ENCODE measurements at places on chromosomes 12 and 14.
A peak's percentile ranks its signal among the peaks of the same experiment; 100 is the strongest.

- H3K36me3 ChIP-seq: no peaks in the 10 kb centered on the region
- peaks cover 4% of the 10 kb centered on the region for H3K27me3 ChIP-seq
- no peak overlapping the region for H3K4me3 ChIP-seq
- DNase-seq: no peak
- H3K4me1 ChIP-seq: no peaks in the 10 kb centered on the region
Measured at GRCh38 chr12:72089678-72090077, 151.0 kb downstream of the TPH2 start.

DNA sequence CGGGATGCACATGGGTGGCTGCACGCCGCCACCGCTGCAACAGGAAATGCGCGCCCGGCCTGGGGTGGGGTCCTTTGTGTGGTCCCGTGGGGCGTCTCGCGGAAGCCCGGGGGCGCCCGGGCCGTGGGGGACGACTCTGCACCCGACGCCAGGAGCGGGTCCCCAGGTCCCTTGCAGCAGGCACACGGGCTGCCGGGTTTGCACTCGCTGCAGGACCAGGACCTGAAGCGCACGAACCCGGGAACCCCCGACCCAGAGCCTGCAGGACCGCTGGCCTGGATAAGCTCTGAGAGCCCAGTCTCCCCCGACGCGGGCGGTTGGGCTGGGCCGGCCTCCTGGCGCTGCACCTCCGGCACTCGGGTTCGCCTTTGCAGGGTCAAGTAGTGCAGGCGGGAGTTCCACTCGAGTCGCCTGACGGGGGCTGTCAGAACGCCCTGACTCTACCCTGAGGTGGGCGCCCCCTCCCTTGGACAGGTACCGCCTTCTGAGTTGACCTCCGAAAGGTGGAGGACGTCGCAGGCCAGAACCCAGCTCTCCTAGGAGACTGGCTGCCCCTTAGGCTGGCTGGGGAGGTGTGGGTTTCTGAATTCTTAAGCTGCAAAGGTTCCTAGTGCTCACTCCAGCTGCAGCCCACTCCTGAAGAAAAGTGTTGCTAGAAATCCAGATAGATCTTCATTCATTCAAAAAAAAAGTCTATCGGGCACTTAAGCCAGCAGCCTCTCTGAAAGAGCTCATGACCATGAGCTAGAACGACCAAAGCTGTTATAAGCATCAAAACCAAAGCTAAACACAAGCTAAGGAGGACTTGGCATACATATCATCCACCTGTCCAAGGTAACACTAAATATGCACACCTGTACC, 68.0 kb downstream of the RNF34 start:
- H3K4me3 ChIP-seq: peak overlapping the region; percentile 54
- DNase-seq: no peak
- H3K4me1 ChIP-seq: peaks cover 35% of the 10 kb centered on the region

DNA sequence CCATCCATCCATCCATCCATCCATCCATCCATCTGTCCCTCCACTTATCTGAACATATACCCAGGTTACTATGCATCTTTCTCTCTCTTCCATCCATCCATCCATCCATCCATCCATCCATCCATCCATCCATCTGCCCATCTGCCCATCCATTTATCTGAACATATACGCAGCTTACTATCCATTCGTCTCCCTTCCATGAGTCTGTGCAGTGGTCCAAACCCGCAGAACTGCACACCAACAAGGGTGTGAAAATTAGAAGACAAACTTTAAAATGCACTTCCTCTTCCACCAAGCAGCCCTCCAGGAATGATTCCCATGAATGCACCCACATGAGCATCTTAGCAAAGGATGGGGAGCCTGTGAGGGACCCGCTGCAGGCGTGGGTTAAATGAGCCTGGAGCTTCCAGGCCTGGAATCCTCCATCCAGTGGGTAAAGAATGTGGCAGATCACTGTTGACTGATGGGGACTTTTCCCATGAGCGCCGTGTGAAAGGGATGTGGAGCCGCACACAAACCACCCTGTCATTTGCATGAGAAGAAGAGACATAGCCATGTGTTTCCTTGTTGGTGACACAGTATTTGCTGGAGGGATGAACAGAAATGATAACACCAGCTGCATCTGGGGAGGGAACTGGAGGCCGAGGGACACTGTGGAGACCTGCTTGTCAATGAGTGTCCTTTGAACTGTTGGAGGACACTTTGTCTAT, 376.6 kb downstream of the ADGRD1 start:
- no peak for DNase-seq
- peaks cover 4% of the 10 kb centered on the region for H3K36me3 ChIP-seq
- H3K4me3 ChIP-seq: no peak overlapping the region
- H3K27ac ChIP-seq: no peak overlapping the region
- peaks cover 17% of the 10 kb centered on the region for H3K27me3 ChIP-seq

DNA sequence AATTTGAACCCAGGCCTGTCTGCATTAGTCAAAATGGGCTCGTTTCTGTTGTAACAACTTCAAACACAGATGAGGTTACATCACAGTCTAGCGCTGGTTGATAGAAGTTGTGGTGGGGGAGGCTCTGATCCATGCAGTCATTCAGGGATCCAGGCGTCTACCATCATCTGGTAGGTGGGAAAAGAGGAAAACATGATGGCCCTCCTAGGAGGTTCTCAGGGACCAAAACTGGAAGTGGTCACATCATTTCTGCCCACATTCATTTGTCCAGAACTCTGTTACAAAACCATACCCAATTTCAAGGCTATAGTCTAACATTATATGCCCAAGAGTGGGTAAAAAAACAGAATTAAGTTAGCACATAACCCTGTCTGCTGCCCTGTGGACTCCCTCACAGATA, 135.1 kb downstream of the PHETA1 start:
- no peaks in the 10 kb centered on the region for H3K4me1 ChIP-seq
- H3K27me3 ChIP-seq: peaks cover 22% of the 10 kb centered on the region
- no peak overlapping the region for H3K4me3 ChIP-seq
- H3K36me3 ChIP-seq: no peaks in the 10 kb centered on the region
- H3K27ac ChIP-seq: no peak overlapping the region

DNA sequence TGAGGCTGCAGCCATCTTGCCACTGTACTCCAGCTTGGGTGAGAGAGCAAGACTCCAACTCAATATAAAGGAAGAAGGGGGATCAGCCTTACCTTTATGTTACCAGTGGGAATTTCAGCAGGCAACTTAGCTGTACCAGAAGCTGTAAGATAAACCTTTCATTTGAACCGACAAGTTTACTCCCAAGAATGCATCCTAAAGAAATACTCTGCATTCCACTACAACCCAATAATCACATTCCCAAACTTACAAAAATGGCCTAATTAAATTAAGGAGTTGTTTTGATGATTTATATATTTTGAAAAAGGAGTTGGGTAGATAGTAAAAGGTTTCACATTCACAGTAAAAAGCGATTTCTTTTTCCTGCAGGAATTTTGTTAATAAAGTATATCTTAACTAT, 241.4 kb downstream of the TTC8 start:
- peaks cover 11% of the 10 kb centered on the region for H3K27me3 ChIP-seq
- DNase-seq: no peak
- no peak overlapping the region for H3K4me3 ChIP-seq
- no peaks in the 10 kb centered on the region for H3K4me1 ChIP-seq

DNA sequence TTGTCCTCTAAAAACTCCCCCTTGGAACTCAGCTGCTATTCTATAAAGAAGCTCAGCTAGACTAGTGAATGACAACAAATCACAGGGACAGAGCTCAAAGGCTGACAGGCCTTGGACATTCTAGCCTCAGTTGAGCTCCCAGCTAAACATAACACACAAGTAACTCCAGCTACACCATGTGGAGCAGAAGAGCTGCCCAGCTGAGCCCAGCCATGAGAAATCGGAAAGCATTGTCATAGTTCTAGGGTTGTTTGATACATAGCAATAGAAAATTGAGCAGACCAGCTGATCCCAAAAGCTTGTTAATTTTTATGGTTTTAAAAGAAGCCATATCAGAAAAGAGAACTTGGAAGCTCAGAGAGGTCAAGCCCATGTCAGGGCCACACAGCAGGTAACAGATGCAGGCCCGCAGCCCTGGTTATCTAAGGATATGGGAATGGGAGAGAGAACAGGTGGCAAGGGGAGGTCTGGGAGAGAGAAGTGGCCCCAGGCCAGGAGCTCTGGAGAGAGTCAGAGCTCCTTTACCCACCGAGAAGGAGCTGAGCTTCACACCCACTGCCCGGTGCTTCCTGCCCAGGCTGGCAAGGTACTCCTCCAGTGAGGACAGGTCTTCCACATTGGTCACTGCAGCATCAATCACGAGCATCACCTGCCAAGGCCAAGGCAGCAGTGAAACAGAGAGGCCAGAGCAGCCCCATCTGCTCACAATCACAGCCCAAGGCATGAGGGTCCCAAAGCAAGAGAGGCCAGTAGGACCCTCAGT, 2.9 kb downstream of the NGB start:
- peaks cover 2% of the 10 kb centered on the region for H3K36me3 ChIP-seq
- peaks cover 9% of the 10 kb centered on the region for H3K4me1 ChIP-seq
- peaks cover 20% of the 10 kb centered on the region for H3K27me3 ChIP-seq
- no peak overlapping the region for H3K4me3 ChIP-seq

- no peaks in the 10 kb centered on the region for H3K27me3 ChIP-seq
- H3K4me1 ChIP-seq: peaks cover 41% of the 10 kb centered on the region
- peak overlapping the region; percentile 94 for H3K27ac ChIP-seq
- H3K4me3 ChIP-seq: peak overlapping the region; percentile 93
- H3K36me3 ChIP-seq: peaks cover 5% of the 10 kb centered on the region
- DNase-seq: no peak
Measured at GRCh38 chr14:89616425-89616824, 199.4 kb upstream of the FOXN3 start.
